ENCODE measurements at places on chromosomes 11 and 22.
A peak's percentile ranks its signal among the peaks of the same experiment; 100 is the strongest.

DNA sequence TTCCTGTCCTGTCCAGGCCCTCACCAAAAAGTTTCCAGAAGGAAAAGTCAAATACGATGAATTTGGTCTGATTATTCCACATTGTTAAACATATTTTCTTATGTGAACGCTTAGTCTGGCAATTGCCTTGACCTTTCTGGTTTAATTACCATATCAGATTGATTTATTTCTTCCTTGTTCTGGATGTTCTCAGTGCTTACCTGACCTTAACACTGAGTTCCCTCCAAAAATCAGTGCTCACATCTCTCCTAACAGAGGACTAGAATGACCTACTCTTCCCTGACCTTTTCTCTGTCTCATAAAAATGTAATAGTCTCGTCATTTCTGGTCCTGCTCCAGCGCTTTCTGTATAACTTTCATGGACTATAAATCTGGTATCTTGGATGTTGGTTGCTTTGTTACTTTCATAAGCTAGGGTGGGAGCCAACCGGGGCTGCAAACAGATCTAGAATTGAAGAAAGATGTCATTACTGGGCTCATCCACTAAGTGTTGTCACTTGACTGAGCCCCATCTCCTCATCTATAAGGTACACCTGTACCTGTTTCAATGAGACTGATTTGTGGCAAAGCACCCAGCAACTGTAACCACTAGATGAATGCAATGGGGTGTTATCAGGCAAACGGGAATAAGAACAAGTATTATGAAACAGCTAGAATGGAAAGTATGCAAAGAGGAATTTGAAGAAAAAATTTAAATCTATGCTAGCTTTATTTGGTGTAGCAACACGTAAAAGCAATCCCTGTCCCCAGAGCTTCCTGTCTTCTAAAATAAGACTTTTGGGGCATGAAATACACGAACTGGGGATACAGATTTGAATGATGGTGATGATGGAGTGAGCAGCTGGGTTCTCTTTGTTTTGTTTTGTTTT lies 2.4 kb downstream of the FADS2 start:
- DNase-seq: no peak

DNA sequence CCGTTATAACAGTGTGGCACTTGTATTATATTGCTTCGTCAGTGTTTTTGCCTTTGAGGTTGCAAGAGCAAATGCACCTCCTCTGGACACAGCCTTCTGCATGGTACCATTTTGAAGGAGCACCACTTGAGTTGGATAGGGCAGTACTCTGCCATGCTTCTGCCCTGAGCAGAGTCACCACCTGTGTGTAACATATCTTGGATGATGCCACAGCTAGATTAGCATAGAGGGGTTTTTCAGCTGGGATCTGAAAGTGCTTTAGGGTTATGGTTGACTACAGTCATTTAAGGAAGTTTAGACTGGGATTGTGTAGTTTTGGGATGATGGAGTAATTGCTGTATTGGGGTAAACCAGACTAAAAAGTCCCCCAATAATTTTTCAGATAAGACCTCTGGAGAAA lies 78.8 kb downstream of the PPP6R3 start:
- no peak for DNase-seq

GRCh38 chr11:16160146-16160545 lies 196.2 kb downstream of the SOX6 start:
- no peak for DNase-seq

DNA sequence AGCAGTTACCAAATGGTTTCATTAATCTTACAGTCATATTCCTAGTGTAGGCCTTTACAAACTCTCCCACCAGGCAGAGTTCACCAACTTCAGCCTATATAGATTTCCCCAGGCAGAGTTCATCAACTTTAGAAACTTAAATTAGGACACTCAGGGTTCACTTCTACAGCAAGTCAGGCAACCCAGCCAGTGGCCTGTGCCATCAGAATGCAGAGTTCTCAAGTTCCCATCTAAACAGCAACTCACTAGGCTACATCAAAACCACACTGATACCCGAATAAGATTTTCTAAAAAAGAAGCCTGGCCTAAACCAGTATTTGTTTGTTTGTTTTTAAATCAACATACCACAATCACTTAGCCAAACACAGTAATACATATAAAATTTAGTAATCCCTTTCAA lies 33.7 kb downstream of the PICALM start:
- DNase-seq: no peak

DNA sequence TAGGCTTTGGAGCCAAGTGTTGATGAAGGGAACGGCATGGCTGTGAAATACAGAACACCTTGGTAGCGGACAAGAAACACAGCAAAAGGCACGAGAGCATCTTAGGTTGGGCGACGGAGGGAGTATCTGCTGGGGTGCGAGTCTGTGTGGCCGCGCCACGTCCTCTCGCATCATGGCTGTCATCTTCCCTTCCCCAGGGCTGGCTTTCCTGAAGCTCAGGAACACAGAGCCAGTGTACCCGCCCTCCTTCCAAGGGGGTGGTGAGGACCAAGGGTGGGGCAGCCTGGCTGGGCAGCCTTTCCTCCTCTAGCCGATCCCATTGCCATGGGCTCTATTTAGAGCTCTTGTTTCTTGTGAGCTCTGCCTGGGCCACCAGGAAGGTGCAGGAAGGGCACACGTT lies 154.4 kb downstream of the FEZ1 start:
- no peak for DNase-seq

- DNase-seq: peak; percentile 36
Observed at GRCh38 chr11:76810151-76810853, 27.1 kb downstream of the TSKU start.

GRCh38 chr11:122676638-122677037 lies 21.1 kb downstream of the UBASH3B start:
- no peak for DNase-seq

Measured in stimulated activated CD8-positive, alpha-beta memory T cell treated with anti-CD3 and anti-CD28 coated beads, Interleukin-2, amount 100 ng/mL, for 48 hours (primary cell).